NAMALWA (cell line): ENCODE measurements at places on chromosomes 7 and 10.

DNA sequence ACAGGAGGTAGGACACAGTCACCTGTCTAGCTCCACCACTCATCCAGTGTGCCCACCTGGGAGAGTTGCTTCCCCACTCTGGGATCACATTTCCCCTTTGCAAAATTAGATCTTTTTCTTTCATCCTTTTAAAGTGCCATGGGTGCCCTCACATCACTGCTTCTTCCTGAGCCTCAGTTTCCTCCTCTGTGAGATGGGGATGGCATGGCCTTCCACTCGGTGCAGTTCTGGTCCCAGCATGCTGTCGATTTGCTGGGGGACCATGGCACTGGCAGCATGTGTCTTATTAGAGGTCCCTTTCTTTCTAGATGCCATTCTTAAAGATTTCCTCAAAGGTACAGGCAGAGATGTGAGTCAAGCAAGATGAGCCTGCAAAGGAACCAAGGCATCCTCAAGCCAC, 158.3 kb upstream of the ZMIZ1 start:
- no peak for DNase-seq

DNA sequence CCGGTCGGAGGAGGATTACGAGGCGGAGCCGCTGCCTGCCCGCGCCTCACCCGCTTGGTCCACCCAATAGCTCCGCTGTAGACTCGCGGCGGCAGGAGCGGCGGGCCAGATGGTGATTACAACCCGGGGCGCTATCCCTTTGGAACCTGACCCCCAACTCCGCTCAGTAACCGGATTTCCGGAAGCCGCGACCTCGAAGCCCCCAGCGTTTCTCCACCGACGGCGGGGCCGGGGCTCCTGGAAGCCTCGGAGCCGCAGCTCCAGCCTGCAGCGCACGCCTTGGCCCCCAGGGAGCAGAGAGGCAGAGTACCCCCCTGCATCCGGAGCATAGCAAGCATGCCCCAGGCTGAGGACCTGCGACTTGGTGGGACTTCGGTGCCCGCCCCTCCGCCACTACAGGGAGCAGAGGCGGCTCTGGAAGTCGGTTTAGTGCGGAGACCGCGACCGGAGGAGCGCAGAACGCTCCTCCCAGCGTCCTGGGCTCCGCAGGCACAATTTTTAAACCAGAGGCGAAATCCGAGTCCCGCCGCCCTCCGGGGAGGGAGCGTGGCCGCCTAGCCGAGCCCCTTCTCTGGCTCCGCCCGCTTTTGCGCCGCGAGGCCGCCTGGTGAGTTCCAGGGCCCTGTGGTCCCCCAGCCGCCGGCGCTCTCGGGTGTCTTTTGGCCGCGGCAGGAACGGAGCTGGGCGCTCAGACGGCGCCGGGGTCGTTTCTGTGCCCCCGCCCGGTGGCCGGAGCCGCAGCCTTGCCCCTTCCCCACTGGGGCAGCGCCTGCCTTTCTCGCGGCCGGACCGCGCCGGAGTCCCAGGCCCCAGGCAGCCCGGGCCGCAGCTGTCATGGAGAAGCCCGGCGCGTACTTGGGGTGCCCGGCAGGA, 28.2 kb upstream of the BMS1 start:
- DNase-seq, result no peak

DNA sequence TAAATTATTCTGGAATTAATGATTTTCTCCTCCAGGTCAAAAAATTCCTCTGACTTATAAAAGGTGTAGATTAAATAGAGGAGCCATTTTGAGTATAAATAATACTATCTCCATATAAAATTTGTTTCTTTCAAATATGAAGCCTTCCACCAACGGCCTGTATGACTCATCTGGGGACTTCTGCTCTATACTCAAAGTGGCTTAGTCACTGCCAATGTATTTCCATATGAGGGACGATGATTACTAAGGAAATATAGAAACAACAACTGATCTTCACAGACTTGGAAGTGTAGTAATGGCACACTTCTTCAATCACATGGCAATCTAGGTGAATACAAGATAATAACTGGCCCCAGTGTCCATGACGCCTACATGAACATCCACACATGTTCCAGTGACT, 335.6 kb upstream of the HGF start:
- no peak for DNase-seq

- no peak for DNase-seq
Measured at GRCh38 chr7:97026715-97027426, 2.2 kb upstream of the DLX5 start.

GRCh38 chr10:110269374-110270318, 35.1 kb downstream of the SMNDC1 start:
- no peak for DNase-seq

DNA sequence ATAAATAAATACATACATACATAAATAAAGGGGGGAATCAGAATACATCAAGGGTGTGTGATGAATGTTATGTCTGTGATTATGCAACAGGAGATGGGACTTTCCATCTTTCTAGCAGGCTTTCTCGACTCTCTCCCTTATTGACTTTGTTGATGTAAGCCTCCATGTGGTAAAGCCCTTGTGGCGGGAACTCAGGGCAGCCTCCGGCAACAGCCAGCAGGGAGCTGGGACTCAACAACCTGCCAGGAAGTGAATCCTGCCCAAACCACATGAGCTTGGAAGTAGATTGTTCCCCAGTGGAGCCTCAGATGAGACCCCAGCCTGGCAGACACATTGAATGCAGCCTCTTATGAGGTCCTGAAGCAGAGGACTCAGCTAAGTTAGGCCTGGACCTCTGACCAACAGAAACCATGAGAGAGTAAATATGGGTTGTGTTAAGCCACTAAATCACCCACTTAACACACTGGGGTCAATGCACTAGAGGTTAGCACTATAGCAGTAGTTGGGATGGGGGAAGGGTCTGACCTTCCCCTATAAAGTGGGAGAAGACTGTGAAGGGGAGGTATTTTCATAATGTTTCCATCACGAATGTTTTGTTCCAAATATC, 104.0 kb downstream of the JCAD start:
- DNase-seq, result no peak

GRCh38 chr7:142383841-142384492, 126.1 kb upstream of the PRSS58 start:
- DNase-seq, result no peak

- DNase-seq, result no peak
Measured at GRCh38 chr7:91196058-91196457, 68.2 kb upstream of the FZD1 start.

GRCh38 chr10:47092376-47092775, 181.1 kb downstream of the PTPN20 start:
- no peak for DNase-seq

GRCh38 chr10:113691381-113691780, 11.7 kb downstream of the CASP7 start:
- DNase-seq, result no peak
